Stimulated activated CD8-positive, alpha-beta memory T cell treated with anti-CD3 and anti-CD28 coated beads, Interleukin-2, amount 100 ng/mL, for 1 hour (primary cell): ENCODE measurements at places on chromosomes 6 and 20.

DNA sequence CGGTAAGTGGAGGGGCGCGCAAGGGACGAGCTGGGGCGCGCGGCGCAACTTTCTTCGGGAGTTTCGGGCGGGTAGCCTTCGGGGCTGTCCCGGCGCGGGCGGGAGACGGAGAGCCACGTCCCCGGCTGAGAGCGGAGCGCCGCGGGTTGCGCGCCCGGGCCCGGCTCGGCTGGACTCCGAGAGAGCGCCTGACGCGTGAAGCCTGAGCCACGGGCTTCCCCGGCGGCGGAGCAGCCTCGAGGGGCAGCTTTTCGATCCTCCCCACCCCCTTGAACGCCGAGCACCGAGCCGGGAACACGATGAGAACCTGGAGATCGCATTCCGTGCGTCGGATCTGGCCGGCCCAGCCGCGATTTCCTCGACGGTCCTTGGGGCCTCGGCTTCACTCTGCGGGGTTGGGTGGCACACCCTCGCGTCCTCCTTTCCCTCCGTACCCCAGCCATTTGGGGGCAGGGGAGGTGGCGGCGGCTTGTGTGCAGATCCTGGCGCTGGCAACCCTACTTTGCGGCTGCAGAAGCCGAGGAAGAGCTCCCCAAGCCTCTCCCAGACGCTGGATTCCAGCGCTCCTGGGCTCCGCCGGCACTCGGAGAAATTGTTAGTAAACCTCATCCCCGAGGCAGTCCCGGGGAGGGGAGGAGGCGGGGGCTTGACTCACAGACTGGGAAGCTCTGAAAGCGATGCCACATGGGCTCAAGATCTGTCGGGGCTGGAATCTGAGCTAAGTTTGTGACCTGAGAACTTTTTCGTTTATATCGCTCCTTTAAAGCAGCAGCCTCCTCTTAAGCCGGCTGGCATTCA is 572 bp downstream of the DSE start:
- DNase-seq: no peak

GRCh38 chr6:74609871-74610270 is 596.0 kb downstream of the COL12A1 start:
- no peak for DNase-seq

GRCh38 chr6:149842331-149842730 is 21.8 kb downstream of the LRP11 start:
- no peak for DNase-seq

- no peak for DNase-seq
These were observed 6.1 kb upstream of the PRSS16 start for GRCh38 chr6:27241443-27241842.

GRCh38 chr6:1821513-1822183 is 211.9 kb downstream of the FOXC1 start:
- DNase-seq: no peak
